ENCODE measurements at places on chromosomes 6 and 20. TPM values are rescaled to one million over a fixed set of nuclear protein-coding genes. Genes with fewer than 3 reads are reported as not detected.
A peak's percentile ranks its signal among the peaks of the same experiment; 100 is the strongest.

IMPG1 gene
- not detected for total RNA-seq

TNXB gene
- 6.6 TPM for total RNA-seq

LY6G6D gene
- total RNA-seq: not detected

SAMD5 gene
- 1.6 TPM for total RNA-seq

LY6G6F gene
- not detected for total RNA-seq

COL11A2 gene
- total RNA-seq: 4.2 TPM

PRDM13 gene
- 0.14 TPM for total RNA-seq

FARS2 gene
- total RNA-seq: 23.3 TPM

ACAT2 gene
- total RNA-seq: 419 TPM

RSPO4 gene
- 0.23 TPM for total RNA-seq

TGM3 gene
- 0.43 TPM for total RNA-seq

SLC17A9 gene
- total RNA-seq: 1.4 TPM

BTN1A1 gene
- not detected for total RNA-seq

FKBP1C gene
- 1.5 TPM for total RNA-seq

OXT gene
- total RNA-seq: not detected

COL19A1 gene
- total RNA-seq: not detected

TRMT6 gene
- 24.4 TPM for total RNA-seq

CRISP3 gene
- not detected for total RNA-seq

NT5E gene
- 0.28 TPM for total RNA-seq

TGM2 gene
- total RNA-seq: 1.2 TPM

TMEM74B gene
- total RNA-seq: 3.3 TPM

TBXT gene
- not detected for total RNA-seq

DHX35 gene
- total RNA-seq: 20.7 TPM

RHAG gene
- not detected for total RNA-seq

NNAT gene
- 113 TPM for total RNA-seq

- no peak for DNase-seq
Observed at GRCh38 chr6:121858986-121859385, 423.5 kb downstream of the GJA1 start.

- no peak for DNase-seq
Observed at GRCh38 chr20:10610251-10610650, 63.5 kb downstream of the JAG1 start.

DNA sequence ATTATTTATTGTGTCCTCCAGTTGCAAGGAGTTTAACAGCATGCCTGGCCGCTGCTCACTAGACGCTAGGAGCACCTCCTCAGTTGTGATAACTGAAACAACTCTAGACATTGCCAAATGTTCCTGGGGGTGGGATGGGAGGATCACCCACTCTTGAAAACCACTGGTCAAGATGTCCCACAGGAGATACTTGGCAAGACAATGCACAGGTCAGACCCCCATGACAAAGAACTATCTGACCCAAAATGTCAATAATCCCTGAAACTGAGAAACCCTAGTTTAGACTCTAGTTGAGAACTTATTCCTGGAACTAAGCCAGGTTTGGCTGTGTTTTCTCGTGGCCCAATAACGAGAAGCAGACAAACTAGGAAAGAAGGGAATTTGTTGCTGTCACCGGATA, 9.5 kb upstream of the FKBPL start:
- DNase-seq: no peak

DNA sequence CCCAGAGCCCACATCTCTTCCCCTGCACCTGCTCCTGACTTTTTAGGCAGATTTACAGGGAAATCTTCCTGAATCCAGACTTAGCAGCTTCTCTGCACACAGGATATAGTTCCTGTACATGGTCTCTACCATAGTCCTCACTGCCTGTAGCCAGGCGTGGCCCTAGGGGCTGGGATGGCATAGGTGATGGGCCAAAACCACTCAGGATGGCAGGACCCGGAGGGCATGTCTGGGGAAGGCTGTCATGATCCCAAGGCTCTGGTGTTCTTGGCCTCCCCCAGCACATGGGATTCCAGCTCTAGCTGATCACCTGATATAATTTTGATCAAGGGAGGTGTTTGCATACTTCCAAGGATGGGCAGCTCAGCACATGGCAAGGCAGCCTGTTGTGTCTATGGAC, 58.0 kb downstream of the TOX2 start:
- DNase-seq: no peak

DNA sequence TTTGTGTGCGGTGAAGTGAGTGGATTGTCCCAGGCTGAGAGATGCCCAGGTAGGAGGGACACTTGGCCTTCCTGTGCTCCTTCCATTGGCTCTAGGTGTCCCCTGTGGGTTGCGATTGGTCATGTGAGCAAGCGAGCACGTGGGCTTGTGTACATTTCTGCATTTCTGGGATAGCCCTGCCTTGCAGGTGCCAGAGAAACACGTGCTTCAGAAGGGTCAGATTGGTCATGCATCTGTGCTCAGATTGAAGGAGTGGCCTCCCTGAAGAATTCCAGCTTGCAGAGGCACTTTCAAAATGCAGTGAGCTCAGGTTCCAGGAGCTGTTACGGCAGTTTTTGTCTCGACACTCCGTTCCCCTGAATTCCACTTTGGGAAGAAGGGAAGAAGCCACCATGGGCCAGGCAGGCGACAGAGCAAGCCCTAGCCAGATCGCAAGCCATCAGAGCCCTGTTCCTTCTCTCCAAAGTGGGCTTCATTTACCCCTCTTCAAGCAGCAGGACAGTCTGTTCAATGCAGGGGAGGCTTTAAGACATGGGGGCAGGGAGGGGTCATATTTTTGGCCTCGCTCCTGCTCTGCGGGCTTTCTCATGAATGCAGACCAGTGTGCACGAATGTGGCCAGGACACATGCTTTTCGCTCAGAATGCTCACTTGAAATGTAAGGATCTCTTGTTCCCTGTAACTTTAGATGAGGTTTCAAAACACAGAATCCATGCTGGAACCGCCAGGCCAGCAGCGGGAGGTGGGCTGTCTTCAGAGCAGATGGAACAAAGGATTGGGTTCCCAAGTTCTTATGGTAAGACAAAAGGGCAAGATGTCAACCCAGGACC, 78.6 kb upstream of the AKAP12 start:
- DNase-seq: peak; percentile 23

DNA sequence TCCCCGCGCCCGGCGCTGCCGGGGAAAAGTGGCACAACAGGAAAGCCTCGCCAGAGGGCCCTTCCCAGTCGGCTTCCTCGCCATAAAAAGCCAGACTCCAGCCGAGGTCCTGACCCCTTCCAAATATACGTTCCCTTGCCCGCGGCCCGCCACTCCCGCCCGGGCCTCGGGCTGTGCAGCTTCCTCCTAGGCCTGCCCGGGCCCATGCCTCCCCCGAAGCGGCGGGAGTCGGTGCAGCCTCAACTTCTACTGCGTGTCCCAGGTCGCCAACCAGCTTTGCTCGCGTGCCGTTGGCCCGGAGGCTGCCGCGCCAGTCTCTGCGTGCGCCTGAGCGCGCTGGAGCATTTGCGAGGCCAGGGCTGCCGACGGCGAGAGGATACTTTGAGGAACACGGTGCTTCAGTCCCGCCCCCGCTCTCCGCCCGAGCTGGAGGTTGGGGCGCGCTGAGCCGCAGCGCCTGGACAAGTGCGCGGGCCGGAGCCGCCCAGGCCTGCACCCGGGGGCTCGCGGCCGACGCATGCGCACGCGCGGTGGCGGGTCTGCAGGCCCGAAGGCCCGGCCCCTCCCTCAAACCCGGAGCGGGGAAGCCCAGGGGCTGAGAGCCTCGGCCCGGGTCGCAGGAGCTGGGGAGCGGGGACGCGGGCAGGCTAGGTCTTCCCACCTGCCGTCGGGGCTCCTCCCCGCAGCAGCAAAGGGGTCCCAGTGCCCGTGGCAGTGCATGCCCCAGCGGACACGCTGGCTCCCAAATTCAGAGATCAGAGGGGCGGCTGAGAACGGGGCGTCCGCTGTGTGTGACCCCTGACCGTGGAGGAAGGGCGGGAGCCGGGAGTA, 10.2 kb downstream of the FOXC1 start:
- no peak for DNase-seq

- no peak for DNase-seq
Observed at GRCh38 chr20:51164731-51165130, 141.8 kb upstream of the KCNG1 start.

GRCh38 chr20:53064935-53065334, 92.8 kb downstream of the TSHZ2 start:
- no peak for DNase-seq

- no peak for DNase-seq
Observed at GRCh38 chr6:41939848-41940758, 1.5 kb downstream of the CCND3 start.

DNA sequence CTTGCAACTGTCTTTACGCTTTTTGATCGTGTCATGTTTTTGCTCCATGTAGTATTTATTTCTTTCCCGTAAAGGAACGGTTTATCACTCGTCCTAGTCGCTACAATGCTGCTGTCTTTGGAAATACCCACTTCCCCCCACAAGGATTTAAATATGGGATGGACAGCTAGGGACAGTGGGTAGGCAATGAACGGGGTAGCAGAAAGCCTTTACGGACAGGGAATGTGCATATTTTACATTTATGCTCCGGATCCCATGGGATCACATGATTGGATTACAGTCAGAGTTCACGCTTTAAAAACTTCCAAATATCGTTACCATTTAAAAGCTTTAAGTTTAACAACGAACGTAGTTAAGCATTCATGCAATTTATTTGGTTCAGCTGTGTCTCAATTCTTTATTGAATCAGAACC, 1.2 kb downstream of the HIVEP1 start:
- no peak for DNase-seq

DNA sequence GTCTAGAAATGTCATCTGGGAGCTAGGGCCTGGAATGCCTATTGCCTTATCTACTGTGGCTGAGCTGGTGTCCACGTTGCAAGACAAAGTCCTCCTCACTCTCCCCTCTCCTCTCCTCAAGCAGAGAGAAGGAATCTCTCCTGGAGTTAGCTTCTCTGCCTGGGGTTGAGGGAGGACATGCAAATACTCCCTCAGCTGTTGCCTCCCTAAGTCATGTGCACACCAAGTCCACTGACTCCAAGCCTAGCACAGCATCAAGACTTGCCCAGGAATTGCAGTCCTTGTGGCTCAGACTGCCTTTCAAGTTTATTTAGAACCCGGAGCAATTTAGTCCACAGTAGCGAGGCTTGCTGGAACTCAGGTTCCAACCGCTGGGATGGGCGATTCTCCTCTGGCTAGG, 38.0 kb upstream of the SCP2D1 start:
- DNase-seq: no peak

GRCh38 chr6:106613590-106613989, 15.7 kb downstream of the RTN4IP1 start:
- no peak for DNase-seq

DNA sequence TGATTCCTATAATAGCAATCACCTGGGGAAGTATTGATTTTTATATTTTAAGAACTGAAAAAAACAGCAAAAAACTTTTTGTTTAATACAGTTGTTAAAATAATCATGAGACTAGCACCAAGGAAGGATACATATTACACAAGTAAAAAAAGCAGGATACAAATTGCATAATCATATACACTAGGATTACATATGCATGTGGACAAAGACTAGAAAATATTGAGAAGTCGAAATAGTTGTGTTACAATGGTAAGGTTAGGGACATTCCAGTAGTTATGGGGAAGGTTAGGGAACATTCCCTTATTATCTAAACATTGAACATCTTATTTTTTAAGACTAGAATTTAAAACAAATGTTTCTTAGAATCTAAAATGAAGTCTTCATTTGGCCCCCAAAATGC, 9.5 kb downstream of the NUS1 start:
- DNase-seq: no peak

DNA sequence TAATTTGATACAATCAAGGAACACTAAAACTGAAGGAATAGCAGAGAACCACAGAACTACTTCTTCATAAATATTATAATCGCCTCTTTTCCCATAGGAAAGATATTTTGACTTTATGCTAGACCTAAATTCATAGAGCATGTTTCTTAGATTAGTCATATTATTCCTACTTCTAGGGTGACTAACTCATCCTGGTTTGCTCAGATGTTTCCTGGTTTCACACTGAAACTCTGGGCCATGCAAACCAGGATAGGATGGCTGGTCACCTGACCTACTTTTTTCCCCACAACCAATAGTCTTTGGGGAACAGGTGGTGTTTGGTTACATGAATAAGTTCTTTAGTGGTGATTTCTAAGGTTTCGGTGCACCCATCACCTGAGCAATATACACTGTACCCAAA, 42.8 kb downstream of the MMS22L start:
- DNase-seq: no peak

GRCh38 chr20:37095108-37095598, 644 bp downstream of the RBL1 start:
- no peak for DNase-seq

- DNase-seq: no peak
Observed at GRCh38 chr20:50866036-50866685, 65.1 kb downstream of the ADNP start.

DNA sequence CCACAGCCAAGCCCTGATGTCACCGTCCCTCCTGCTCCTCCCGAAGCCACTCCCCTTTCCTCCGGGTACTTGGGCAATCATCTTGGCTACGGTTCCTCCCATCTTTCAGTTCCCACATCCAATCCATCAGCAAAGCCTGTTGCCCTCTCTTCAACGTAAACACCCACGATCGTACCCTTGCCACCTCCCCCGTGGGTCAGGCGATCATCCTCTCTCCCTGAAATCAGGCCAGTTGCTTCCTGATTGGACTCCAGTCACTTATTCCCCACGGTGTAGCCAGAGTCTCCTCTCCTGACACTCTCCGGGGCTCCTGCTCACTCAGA, 44.5 kb downstream of the SULF2 start:
- DNase-seq: no peak

GRCh38 chr6:127069659-127070279, 48.7 kb upstream of the RSPO3 start:
- DNase-seq: no peak

- no peak for DNase-seq
Observed at GRCh38 chr6:160661216-160661615, 2.9 kb downstream of the LPA start.

- DNase-seq: no peak
Observed at GRCh38 chr6:116392132-116393013, 21.6 kb downstream of the DSE start.

- DNase-seq: no peak
Observed at GRCh38 chr6:112195166-112195565, 59.2 kb downstream of the LAMA4 start.

- DNase-seq: no peak
Observed at GRCh38 chr6:82246370-82246769, 1.2 kb downstream of the IBTK start.

DNA sequence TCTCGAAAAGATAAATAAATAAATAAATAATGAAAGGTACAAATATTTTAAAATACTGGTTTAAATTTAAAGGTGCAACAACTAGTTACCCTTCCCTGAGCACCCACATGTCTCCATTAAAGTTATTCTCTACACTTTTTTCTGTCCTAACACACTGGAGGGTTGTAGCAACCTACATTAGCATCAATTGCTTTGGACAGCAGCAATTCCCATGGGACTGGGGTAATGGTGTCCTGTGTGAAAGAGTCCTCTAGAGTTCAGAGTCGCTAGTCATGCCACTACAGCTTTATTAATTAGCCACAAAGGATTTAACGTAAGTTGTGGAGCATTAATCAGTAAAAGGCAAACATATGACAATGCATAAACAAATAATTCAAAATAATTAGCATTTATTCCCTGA, 14.1 kb upstream of the CD24 start:
- DNase-seq: no peak

DNA sequence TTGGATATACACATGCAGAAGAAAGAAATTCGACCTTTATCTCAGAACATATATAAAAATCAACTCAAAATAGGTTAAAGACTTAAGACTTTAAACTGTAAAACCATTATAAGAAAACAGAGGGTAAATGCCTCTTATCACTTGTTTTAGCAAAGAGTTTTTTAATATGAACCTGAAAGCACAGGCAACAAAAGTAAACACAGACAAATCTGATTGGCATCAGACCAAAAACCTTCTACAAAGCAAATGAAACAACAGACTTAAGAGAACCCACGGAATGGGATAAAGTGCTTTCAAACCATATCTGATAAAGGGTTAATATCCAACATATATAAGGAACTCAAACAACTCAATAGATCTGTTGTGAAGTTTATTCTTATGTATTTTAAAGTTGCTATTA, 309.9 kb upstream of the OPRM1 start:
- DNase-seq: no peak
